Right atrium auricular region (tissue), 2 donors: ENCODE measurements at places on chromosomes 4 and X. TPM values are rescaled to one million over a fixed set of nuclear protein-coding genes. Genes with fewer than 3 reads are reported as not detected.

RASL11B gene
- 10.9 TPM for total RNA-seq

- DNase-seq: no peak
Observed at GRCh38 chrX:147847999-147848398, 63.7 kb upstream of the FMR1 start.

- no peak for DNase-seq
Observed at GRCh38 chrX:27008486-27008885, 454.7 kb downstream of the PPP4R3C start.

- DNase-seq: no peak
Observed at GRCh38 chr4:54696649-54697048, 38.9 kb downstream of the KIT start.

- no peak for DNase-seq
Observed at GRCh38 chr4:15738877-15739276, 36.0 kb downstream of the BST1 start.

NAP1L5 gene
- total RNA-seq: 6.6 TPM

- DNase-seq: no peak
Observed at GRCh38 chrX:36019125-36019524, 99.6 kb downstream of the CFAP47 start.

TMEM192 gene
- 13.6 TPM for total RNA-seq

- DNase-seq: no peak
Observed at GRCh38 chrX:104659005-104659744, 93.2 kb downstream of the IL1RAPL2 start.

CT47A1 gene
- not detected for total RNA-seq

DMRTC1 gene
- total RNA-seq: not detected

JADE3 gene
- total RNA-seq: 3.8 TPM

GRCh38 chr4:106323119-106323518, 6.8 kb downstream of the AIMP1 start:
- no peak for DNase-seq

CHRDL1 gene
- 10.4 TPM for total RNA-seq

DNA sequence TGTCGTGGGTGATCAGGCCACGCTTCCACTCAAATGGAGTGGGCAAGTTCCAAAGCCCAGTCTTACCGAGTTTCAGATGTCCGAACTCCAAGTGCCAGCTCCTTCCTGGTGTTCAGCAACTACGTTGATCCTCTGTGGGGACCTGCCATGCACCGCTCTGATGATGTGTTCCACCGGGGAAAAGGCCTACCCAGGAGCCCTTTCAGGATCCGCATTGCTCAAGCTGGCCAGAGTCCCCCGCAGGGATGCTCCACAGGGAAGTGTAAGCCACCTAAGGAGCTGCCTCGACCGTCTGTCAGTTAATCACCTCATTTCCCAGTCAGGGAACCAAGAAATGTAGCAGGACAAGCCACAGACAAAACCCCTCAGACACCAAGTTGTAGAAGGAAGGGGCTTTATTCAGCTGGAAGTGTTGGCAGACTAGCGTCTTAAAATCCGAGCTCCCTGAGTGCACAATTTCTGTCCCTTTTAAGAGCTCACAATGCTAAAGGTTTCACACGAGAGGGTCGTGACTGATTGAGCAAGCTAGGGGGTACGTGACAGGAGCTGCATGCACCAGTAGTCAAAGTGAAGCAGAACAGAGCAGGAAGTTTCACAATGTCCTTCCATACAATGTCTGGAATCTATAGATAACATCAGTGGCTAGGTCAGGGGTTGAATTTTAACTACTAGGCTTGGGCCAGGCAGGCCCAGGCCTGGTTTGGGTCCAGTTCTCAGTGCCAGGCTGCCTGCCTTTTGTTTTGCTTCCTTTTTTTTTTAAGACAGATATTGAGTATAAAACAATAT, 126.2 kb upstream of the ZDHHC15 start:
- DNase-seq: no peak

DNA sequence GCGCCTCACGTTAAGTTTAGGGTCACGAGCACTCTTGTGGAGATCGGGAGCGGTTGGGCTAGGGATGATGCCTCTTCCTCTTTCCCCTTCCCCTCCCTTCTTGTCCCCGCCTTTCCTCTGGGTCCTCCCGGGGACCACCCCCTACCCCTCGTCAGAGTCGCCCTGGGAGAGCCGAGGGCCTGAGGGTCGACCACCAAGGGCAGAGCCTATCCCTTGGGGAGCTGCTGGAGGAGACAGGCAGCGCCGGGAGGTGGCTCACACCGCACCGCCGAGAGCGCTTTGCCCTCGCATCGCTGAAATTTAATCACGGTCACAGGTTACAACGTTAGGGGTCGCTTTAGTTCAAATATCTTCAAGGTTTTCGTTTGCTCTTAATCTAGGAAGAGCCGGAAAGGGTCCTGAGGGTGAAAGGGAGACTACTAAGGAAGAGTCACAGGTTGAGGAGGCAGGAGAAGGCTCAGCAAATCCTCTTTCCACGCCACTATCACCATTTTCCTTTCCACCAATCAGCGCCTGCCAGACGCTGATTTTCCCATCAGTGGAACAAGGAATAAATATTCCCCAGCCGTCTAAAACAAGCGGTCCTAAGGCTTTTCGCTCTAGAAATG, 528 bp upstream of the SNCA start:
- DNase-seq: no peak

DNA sequence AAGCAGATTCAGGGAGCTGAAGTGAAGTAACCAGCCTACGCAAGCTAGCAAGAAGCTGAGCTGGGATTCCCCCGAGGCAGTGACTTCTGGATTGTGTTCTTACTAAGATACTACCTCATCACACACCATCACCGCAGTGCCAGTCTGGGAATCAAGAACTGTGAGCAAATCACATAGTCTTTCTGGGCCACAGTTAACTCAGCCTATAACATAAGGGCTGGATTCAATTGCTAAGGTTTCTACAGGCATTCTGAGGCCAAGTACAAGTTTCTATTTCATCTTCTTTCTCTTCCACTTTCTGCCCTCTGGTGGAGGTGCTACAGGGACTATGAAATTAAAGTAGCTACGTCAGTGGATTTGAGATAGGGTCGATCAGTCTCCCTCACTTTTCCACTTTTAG, 1.4 kb upstream of the CORIN start:
- peak; percentile 76 for DNase-seq

NUDT10 gene
- 0.79 TPM for total RNA-seq

SPANXA1 gene
- total RNA-seq: not detected

LRRC66 gene
- not detected for total RNA-seq

SYNPO2 gene
- 85.3 TPM for total RNA-seq

GRCh38 chr4:184453365-184454160, 20.8 kb downstream of the IRF2 start:
- no peak for DNase-seq
